ENCODE measurements at places on chromosomes 16 and 17.

- DNase-seq: no peak
Measured at GRCh38 chr17:42373896-42374295, 14.3 kb downstream of the STAT3 start.

DNA sequence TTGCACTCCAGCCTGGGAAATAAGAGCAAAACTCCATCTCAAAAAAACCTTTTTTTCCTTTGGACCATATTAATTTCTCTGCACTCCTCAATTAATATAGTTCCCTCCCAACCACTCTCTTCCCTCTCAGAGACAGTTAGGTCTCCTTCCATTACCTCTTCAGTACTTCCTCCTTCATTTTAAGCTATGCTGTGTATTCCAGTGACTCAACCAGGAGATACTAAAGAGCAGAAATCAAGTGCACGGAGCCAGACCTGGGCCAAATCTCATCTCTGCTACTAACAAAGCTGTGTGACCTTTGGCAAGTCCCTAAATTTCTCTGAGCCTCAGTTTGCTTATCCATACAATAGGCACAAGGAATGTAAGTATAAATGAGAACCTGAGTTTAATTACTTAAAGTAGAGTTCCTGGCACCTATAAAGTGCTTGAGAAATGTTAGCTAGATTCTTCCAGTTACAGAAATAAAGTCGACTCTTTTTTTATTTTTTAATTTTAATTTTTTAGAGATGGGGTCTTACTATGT, 8.5 kb downstream of the PECAM1 start:
- DNase-seq: no peak

GRCh38 chr17:280216-280615, 72.4 kb downstream of the RPH3AL start:
- DNase-seq: no peak

GRCh38 chr16:14365200-14365851, 264.7 kb downstream of the PARN start:
- no peak for DNase-seq

DNA sequence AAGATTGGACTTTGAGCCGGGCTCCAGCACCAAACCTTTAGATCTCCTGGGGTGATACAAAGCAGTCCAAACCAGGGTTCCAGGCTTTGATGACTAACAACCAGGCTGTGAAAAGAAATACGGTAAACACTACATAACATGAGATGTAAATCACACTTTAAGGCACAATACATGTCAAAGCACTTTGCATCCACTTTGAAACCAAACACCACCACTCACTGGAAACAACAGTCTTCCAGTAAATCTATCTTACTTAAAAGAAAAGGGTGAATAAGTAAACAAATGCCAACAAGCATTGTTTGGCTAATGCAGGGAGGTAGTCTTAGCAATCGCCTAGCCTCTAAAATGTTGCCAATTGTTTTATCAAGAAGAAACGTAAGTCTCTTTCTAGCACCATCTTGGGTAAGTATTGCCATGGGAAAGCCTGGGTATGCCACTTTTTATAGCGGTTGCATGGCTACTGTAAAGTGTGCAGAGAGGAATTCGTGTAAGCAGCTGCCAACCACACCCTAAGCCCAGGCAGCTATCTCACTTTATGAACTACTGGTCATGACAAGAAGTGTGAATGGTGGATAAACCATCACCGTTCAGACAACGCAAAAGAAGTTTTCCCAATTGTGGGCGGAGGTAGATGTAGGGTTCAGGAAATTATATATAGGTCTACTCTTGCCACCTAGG, 267.4 kb upstream of the PSMD7 start:
- DNase-seq: no peak

DNA sequence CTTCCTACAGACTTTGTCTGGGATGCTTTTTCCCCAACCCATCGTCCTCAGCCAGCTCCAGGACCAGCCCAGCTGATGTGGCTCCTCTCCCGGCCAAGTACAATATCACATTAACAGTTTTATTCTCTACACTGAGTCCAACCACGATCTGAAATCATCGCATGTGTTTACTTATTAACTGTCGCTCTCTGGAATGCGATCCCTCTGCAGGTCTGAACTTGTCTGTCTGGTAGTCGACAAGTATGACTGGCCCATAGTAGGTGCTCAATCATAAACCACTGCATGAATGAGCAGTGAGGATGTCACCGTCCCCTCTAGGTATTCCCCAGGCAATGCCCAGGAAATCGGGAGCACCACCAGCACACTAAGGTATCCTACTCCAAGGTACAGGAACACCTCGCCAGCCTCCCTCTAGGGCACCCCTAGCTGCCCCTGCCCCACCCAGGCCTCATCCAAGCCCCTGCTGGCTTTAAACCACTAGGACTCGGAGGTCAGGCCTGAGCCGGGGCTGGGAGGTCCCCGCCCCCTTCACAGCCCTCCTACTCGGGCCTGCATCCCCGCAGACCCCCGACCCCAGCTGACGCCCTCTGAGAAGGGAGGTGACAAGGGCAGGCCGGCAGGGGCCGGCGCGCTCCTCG, 27.7 kb downstream of the RTN4RL1 start:
- DNase-seq: peak; percentile 64

DNA sequence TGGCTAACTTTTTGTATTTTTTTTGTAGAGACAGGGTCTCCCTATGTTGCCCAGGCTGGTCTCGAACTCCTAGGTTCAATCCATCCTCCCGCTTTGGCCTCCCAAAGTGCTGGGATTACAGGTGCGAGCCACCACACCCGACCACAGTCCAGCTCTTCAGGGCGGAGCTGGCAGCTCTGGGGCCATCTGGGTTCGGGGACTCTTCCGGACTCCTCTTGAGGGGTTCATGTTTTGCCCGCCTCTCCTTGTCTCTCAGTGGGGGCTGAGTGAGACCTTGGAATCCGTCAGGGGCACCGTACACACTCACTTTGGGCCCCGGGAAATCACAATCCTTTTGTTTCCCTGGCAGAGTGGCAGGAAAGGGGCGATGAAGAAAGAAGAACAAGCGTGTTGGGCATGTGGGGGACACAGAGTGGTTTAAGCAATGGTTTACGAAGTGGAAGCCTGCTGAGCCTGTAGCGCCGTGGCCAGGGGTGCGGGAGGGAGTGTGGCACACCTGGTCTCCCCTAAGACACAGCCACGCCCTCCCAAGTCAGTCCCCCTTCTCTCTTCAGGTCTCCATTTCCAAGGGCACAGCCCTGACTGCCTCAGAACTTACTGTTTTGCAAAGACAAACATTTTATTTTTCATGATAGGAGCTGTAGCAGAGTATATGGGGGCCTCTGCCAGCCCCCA, 26.1 kb downstream of the TNS4 start:
- no peak for DNase-seq

DNA sequence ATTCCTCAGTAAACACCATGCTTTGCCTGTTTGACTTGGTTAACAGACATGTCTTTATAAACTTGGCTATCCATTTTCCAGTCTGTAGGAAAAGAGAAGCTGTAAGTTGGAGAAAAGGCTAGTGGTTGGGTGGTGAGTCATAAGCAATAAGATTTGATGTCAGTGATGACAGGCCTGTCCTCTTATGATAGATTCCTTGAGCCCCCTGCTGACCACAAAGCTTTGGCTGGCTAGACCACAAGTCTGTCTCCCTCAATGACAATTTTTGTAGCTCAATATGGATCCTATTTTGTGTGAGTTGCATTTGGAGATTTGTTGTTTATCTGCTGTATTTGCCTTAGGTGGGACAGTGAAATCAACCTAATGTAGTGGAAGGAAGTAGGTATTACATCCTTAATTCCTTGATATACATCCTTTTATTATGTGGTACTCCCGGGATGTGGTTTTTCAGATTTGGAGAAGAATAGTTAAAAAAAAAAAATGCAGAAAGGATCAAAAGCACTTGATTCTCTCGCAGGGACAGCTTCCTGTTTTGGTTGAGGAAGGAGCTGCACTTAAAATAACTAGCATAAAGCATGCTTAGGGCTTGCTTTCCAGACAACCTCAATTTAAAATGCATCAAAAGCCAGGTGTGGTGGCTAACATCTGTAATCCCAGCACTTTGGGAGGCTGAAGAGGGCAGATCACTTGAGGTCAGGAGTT, 67.4 kb downstream of the SIAH1 start:
- DNase-seq: no peak

- no peak for DNase-seq
Measured at GRCh38 chr17:74663561-74663960, 40.0 kb upstream of the CD300E start.

DNA sequence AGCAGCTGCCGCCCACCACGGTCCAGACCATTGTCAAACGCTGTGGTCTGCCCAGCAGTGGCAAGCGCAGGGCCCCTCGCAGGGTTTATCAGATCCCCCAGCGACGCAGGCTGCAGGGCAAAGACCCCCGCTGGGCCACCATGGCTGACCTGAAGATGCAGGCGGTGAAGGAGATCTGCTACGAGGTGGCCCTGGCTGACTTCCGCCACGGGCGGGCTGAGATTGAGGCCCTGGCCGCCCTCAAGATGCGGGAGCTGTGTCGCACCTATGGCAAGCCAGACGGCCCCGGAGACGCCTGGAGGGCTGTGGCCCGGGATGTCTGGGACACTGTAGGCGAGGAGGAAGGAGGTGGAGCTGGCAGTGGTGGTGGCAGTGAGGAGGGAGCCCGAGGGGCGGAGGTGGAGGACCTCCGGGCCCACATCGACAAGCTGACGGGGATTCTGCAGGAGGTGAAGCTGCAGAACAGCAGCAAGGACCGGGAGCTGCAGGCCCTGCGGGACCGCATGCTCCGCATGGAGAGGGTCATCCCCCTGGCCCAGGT, 13.0 kb downstream of the SLC52A1 start:
- no peak for DNase-seq

- no peak for DNase-seq
Measured at GRCh38 chr17:14201021-14201987, 35.4 kb downstream of the CDRT15 start.

DNA sequence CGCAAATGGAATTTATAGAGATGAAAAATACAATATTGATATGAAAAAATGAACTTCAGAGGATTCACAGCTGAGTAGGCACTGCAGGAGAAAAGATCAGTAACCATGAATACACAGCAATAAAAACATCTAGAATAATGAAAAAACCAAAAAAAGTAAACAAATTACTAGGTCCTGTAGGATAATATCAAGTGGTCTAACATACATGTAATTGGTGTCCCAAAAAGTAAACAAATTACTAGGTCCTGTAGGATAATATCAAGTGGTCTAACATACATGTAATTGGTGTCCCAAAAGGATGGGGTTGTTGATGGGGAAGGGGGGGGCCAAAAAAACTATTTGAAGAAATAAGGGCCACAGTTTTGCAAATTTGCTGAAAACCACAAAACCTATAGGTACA, 43.4 kb downstream of the ZNF18 start:
- no peak for DNase-seq

- no peak for DNase-seq
Measured at GRCh38 chr17:71864755-71865154, 256.1 kb upstream of the SOX9 start.

DNA sequence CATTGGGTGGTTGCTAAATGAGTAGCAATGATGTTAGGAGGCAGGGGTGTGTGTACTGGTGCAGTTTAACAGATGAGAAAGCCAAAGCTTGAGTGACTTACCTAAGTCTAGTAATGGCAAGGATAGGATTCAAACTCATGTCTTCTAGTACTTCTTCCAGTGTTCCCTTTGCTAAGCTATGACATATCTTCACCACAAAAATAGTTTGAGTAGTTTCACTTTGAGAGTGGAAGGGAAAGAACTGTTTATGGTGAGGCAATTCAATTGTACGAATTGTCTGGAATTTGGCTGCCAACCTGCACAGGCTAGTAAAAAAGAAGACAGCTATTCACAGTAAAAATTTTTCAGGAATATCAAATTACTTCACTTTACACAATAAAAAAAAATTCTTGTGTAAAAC, 138.0 kb downstream of the NLK start:
- no peak for DNase-seq

- DNase-seq: no peak
Measured at GRCh38 chr17:56031636-56032035, 121.6 kb upstream of the ANKFN1 start.

DNA sequence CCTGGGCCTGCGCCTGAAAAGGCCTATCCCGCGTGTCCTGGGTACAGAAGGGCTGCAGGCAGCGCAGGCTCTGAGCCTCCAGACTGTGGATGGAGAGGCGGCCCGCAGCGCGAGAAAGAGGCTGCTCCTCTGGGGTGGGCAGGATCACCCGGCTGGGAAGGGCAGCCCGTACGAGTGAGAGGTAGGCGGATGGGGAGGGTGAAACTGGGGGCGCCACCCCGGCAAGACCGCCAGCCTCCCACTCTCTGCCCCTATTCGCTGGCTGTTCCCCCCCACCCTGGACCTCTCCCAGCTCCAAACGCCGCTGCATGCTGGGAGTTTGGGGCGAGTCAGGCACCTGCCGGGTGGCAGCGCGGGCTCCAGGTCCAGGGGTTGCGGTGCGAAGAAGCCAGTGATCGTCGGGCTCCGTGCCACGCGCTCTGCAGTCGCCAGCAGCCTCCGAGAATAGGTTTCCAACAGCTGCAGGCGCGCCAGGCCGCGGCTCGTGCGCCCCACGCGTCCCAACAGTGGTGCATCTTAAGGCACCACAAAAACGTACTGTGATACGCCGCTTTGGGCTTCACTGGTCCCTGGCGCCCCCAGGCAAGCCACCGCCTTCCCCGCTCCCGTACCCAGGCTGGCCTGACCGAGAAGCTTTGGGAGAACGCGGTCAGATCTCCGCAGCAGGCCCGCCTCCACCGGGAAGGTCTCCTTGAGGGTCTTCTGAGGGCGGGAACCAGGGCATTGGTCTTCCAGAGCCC, 1.1 kb downstream of the NOXO1 start:
- no peak for DNase-seq

DNA sequence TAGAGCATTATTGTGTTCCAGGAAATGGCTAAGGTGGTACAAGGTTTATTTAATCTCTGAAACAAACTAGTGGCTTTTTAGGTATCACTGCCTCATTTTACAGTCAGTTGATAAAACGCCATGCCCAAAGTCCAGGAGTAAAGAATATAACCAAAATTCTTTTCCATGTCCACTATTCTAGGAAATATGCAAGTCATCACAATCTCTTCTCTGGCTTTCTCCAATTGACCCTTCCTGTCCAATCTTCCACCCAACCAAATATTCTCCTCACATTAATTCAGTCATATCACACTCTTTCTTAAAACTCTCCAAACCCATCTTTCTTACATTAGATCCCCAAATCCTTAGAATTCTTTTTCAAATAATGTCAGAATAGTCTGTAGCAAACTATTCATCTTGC, 1110.0 kb upstream of the CDH8 start:
- DNase-seq: no peak

GRCh38 chr17:622356-622755, 92.3 kb downstream of the VPS53 start:
- DNase-seq: no peak

GRCh38 chr17:43400943-43401717, 2.3 kb downstream of the ARL4D start:
- no peak for DNase-seq

- DNase-seq: no peak
Measured at GRCh38 chr16:70432723-70433457, 6.0 kb downstream of the ST3GAL2 start.

Measured in iPS-NIHi11 (cell line).